ENCODE measurements at places on chromosomes 4 and X.

GRCh38 chrX:2484256-2484655 lies 16.5 kb downstream of the DHRSX start:
- no peak for DNase-seq

GRCh38 chrX:54492340-54492739 lies 3.7 kb downstream of the FGD1 start:
- DNase-seq: no peak

DNA sequence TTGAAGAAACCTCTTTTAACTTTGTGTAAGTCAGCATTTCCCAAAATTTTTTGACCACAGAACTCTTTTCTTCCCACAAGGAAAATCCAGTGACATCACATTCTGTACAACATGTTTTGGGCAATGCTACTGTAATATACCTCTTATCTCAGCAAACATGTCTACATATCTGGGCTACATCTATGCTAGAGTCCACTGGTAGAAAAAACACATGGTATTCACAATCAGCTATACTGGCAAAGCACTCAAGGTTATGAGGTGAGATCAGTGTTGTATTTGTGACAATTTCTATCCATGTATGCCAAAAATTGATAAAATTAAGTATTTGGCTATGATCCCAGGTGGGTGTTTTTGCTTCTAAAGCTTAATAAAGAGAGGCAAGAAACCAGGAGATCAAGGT lies 98.0 kb downstream of the ATP11C start:
- DNase-seq: no peak

- DNase-seq: no peak
Measured at GRCh38 chr4:25330905-25331808, 18.6 kb downstream of the ZCCHC4 start.

DNA sequence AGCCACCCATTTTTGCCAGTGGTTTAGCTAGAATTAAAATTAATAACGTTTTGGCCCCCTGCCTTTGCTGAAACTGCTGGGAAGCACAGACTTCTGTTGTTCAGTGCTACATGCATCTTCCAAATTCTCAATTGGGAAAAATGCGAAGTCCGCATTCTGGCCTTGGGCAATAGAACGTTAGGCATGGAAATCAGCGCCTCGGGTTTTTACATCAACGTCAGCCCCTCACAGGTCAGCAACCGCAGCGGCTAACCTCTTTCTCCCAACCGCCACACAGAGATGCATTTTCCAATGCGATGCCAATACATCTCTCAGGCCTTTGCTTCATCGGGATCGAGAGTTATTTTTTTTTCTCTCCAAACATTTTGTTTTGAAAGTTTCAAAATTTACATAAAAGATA lies 339.1 kb downstream of the DCHS2 start:
- no peak for DNase-seq

GRCh38 chr4:57490520-57491255 lies 380.5 kb upstream of the IGFBP7 start:
- no peak for DNase-seq

DNA sequence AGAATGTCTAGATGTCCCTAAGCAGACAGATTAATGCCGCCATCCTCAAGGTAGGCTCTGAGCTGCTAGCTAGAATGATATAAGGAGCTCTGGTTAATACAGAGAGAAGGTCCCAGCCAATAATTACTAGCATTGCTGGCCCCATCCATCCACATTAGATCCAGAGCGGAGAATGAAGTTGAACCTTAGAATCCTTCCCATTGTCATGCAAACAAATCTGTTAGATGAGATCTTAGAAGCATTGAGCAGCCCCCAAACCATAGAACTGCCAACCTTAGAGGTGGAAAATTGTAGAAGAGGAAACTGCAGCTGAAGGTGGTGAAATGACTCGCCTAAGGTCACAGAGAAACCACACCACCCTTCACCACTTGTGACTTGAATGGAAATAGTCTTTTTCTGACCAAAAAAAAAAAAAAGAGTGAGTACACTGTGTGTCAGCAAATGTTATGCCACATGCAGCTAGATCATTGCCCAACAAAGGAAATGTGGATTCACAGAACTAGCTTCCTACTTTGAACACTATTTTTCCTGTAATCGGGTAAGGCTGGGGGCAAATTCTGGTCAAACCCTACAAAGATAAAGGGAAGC lies 162.1 kb downstream of the SMIM20 start:
- DNase-seq: no peak

DNA sequence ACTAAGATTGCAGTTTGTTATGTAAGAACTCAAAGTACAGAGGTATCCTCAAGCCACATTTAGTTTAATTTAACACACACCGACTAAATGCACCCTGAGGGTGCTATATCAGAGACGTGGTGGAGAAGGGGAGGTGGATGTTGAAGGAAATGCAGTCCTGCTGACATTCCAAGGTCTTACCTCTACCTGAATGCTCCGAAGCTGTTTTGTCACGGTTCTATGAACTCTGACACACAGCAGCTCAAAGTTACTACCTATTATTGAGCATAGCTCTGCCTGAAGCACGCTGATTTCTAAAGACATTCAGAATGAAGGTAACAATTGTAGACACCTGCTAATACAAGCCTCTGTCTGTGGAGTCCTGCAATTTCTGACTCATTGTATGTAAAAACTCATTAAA lies 6.7 kb downstream of the CC2D2A start:
- no peak for DNase-seq

- no peak for DNase-seq
Measured at GRCh38 chr4:142913461-142914030, 67.4 kb upstream of the INPP4B start.

- no peak for DNase-seq
Measured at GRCh38 chr4:25059791-25060190, 29.0 kb upstream of the LGI2 start.

DNA sequence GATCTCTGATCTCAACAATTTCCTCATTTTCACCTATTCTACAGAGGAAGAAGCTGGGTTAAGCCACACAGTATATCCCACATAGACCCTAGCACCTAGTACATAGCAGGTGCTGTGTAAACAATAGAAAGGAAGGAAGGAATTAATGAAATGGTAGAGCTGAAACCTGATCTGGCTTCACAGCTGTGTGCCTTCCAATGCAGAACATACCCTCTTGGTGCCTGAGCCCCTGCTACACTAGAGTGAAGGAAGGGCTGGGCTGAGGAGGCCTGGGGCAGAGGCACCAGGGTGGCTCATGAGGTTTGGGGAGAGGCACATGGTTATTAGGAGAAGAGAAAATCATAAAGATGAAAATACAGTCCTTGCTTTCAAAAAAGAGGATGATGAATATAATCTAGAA lies 21.3 kb downstream of the LRRC66 start:
- DNase-seq: no peak

DNA sequence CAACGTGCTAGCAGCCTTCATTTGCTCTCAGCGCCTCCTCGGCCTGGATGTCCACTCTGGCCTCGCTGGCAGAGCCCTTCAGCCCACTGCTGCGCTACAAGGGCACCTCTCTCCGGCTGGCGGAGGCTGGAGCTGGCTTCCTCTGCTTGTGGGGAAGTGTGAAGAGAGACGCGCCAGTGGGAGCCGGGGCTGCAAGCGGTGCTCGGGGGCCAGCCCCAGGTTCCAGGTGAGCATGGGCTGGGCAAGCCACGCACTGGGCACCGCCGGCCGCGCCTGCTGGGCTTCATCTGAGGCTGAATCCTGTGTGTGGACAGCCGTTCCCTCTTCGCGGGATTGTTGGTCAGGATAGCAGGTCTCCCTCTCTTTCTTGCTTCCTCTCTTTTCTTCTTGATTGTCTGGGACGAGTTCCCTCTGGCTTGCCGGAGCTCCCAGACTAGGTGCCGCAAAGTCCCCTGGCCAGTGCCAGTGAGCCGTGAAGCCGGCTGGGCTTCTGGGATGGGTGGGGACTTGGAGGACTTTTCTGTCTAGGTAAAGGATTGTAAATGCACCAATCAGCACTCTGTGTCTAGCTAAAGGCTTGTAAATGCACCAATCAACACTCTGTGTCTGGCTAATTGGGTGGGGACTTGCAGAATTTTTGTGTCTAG lies 165.0 kb downstream of the HEPH start:
- no peak for DNase-seq

- no peak for DNase-seq
Measured at GRCh38 chr4:123417813-123418212, 21.2 kb downstream of the SPRY1 start.

GRCh38 chr4:68175562-68176155 lies 46.0 kb upstream of the TMPRSS11F start:
- peak; percentile 31 for DNase-seq

- no peak for DNase-seq
Measured at GRCh38 chr4:139481465-139481864, 27.5 kb downstream of the RAB33B start.

DNA sequence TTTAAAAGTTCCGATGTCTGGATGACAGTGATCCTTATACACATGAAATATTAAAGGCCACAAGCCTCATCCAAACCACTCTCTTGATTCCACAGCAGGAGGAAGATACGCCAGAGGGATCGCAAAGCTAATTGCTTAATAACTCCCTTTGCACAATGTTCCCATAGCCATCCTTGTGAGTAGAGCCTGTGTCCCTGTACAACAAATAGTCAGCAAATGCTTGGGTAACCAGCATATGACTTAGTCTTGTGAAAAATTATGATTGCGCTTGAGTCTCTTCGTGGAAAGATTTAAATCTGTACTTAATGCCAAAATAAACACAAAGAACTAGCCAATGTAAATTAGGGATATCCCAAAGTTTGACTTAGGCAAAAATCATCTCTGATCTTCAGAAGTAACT lies 31.5 kb downstream of the SLC9A7 start:
- no peak for DNase-seq

DNA sequence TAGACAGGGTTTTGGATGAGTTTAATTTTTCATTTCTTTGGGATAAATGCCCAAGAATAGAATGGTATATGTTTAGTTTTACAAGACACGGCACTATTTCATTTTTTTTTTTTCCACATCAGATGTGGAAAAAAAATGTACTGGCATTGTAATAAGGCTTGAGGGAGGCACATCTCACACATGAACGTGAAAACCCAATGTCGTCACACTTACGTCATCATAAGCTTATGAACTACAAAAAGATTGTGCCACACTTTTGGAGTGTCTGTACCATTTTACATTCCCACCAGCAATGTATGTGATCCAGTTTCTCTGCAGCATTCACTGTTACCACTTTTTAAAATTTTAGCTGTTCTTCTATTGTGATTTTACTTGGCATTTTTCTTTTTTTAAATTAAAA lies 74.2 kb downstream of the TAF1 start:
- no peak for DNase-seq

DNA sequence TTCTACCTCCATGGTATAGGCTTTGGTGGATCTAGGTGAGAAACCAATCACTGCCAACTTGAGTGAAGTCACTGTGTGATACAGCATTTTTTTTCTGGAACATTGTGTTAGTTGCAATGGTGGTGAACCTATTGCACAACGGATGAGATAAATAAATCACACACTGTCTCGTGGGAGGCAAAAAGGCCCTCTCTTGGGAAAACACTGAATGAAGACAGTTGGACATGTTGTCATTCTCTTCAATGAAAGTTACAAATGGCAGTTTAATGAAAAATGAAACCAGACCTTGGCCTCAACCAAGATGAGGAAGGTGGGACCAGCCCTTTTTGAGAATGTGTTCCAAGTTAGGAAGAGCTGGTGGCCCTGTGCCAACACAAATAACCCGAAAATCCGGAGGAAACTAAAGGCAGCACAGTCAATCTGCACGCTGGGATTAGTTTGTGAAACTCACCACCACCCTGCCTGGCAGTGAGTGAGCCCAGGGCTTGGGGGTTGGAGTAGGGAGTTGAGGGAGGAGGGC lies 5.4 kb upstream of the ADGRG2 start:
- no peak for DNase-seq

DNA sequence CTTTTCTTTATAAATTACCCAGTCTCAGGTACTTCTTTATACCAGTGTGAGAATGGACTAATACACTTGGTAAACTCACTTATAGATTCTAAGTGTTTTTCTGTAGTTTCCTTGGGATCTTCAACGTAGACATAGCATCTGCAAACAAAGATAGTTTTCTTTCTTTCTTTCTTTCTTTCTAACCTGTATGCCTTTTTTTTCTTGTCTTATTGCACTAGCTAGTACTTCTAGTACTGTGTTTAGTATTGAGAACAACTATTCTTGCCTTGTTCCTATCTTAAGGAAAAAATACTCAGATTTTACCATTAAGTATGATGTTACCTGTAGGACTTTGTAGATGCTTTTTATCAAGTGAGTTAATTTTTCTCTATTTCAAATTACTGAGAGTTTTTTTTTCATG lies 102.2 kb downstream of the EDA start:
- DNase-seq: no peak

GRCh38 chr4:6880691-6881090 lies 28.9 kb upstream of the TBC1D14 start:
- no peak for DNase-seq

- DNase-seq: no peak
Measured at GRCh38 chrX:20455001-20455400, 188.3 kb upstream of the RPS6KA3 start.
